Right atrium auricular region (tissue), 2 donors: ENCODE measurements at places on chromosomes 1 and 21.

DNA sequence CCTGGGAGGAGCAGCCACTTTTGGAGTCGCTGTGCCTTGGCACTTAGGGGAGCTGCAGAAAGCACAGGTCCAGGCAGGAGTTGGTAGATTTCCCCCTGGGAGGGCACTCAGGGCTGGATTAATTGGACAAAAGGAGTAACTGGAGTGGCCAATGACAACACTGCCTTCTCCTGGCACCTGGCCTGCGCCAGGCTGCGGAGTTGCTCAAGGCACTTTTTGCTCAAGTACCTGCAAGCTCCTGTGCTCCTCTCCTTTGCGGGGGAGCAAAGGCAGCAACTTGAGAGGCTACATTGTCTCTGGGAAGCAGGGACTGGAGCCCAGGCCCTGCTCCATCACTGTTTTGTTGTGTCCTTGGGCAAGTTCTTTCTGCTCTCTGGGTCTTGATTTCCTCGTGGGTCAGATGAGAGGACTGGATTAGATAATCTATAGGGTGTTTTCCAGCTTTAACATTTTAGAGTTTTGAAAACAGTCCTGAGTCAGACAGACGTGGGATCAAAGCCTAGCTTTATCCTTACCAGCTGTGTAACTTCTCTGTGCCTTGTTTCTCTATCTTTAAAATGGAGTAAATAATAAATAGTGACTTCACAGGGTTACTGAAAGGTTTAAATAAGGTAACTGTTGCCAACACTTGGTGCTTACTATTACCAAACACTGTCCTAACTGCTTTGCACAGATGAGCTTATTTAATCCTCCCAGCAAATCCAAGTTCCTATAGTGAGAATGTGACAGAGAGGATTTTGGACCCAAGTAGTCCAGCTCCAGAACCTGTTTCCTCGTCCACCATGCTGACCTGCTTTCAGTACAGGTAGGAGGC is 18.0 kb upstream of the GRHL3 start:
- H3K36me3 ChIP-seq = no peaks in the 10 kb centered on the region
- H3K4me1 ChIP-seq = no peaks in the 10 kb centered on the region
- H3K27me3 ChIP-seq = no peaks in the 10 kb centered on the region
- no peak for DNase-seq
- H3K4me3 ChIP-seq = no peak overlapping the region

- H3K36me3 ChIP-seq = no peaks in the 10 kb centered on the region
- DNase-seq = no peak
- no peaks in the 10 kb centered on the region for H3K27me3 ChIP-seq
- no peaks in the 10 kb centered on the region for H3K4me1 ChIP-seq
- no peak overlapping the region for H3K4me3 ChIP-seq
These were observed 110.5 kb upstream of the KCND3 start for GRCh38 chr1:112099979-112100378.

- H3K27me3 ChIP-seq = no peaks in the 10 kb centered on the region
- no peak overlapping the region for H3K4me3 ChIP-seq
- no peak for DNase-seq
- H3K27ac ChIP-seq = peak overlapping the region; percentile 8
- peaks cover 36% of the 10 kb centered on the region for H3K4me1 ChIP-seq
These were observed 25.5 kb downstream of the ETNK2 start for GRCh38 chr1:204126386-204126785.

DNA sequence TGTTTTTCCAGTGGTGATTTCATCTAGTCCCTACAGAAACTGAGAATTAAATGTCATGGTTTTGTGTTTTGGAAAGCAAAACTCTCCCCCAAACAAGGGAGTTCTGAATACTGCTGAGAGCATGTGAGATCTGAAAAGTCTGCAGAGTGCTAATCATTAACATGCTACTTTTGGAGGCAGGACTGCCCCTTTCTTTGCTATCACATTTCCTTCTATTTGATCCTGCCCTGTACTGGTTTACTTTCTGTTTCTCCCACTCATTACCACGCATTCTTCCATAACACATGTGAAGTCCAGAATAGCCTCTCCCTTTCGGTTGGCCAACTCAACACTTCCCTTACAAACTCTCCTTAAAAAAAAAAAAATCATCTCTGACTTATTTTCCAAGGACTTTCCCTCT is 63.6 kb downstream of the GADD45A start:
- H3K4me1 ChIP-seq = no peaks in the 10 kb centered on the region
- no peaks in the 10 kb centered on the region for H3K36me3 ChIP-seq
- H3K4me3 ChIP-seq = peak overlapping the region; percentile 7

GRCh38 chr1:197965132-197965840 is 48.1 kb downstream of the LHX9 start:
- DNase-seq = no peak

GRCh38 chr1:147542569-147542897 is 1.2 kb downstream of the BCL9 start:
- H3K27me3 ChIP-seq = no peaks in the 10 kb centered on the region
- no peak for DNase-seq
- H3K4me3 ChIP-seq = peak overlapping the region; percentile 57

DNA sequence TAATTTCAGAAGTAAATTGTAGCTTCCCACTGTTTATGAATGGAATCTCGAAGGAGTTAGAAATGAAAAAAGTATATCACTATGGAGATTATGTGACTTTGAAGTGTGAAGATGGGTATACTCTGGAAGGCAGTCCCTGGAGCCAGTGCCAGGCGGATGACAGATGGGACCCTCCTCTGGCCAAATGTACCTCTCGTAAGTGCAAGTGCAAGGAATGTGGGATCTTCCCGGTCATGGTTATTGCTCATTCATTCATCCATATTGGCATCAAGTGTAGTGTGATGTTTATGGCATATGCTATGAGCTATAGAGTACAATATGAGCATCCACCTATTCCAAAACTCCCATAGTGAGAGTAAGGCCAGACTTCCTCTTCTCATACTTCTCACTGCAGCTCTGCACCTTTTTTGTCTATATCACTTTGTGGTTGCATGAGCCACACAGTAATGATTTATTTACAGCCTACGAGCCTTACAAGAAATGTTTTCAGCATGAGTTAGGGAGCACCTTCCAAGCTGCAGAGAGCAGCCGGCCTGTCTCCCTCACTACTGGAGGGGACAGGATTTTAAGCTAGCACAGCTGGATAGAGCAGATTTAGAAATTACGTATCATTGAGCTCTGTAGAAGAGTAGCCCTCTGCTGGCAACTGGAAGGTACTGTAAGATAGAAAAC is 24.9 kb upstream of the CR1L start:
- DNase-seq = no peak
- no peaks in the 10 kb centered on the region for H3K36me3 ChIP-seq
- H3K4me1 ChIP-seq = no peaks in the 10 kb centered on the region
- no peak overlapping the region for H3K27ac ChIP-seq
- no peaks in the 10 kb centered on the region for H3K27me3 ChIP-seq
- no peak overlapping the region for H3K4me3 ChIP-seq

GRCh38 chr21:15978215-15978738 is 248.5 kb downstream of the USP25 start:
- no peaks in the 10 kb centered on the region for H3K4me1 ChIP-seq
- no peak overlapping the region for H3K27ac ChIP-seq
- no peak for DNase-seq

GRCh38 chr1:22071511-22071910 is 19.0 kb downstream of the CDC42 start:
- DNase-seq = no peak
- no peaks in the 10 kb centered on the region for H3K36me3 ChIP-seq
- H3K27ac ChIP-seq = no peak overlapping the region
- H3K4me3 ChIP-seq = no peak overlapping the region

- H3K4me3 ChIP-seq = no peak overlapping the region
- peaks cover 42% of the 10 kb centered on the region for H3K4me1 ChIP-seq
- no peak for DNase-seq
- no peaks in the 10 kb centered on the region for H3K27me3 ChIP-seq
- peaks cover 49% of the 10 kb centered on the region for H3K36me3 ChIP-seq
These were observed 153.9 kb downstream of the CASZ1 start for GRCh38 chr1:10642403-10643080.

GRCh38 chr1:76048219-76048618 is 26.3 kb upstream of the ST6GALNAC3 start:
- H3K4me1 ChIP-seq = no peaks in the 10 kb centered on the region
- DNase-seq = no peak
- no peaks in the 10 kb centered on the region for H3K27me3 ChIP-seq
- H3K36me3 ChIP-seq = no peaks in the 10 kb centered on the region

DNA sequence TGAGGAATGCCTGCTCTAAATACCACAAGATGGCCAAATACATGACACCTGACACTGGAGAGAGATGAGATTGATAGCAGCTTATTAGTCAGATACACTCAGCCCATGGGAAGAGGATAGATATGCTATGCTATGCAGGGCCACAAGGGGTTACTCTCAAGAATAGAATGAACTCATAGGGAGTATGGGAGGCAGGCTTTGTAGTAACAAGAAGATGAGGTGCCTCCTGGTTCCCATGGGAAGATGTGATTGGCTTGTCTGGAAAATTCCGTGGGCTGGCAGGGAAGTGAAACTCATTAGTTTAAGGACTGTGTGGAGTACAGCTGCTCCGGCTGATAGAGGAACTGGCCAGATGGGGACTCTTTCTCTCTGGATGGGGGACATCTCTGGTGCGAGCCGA is 16.5 kb downstream of the CCDC30 start:
- H3K4me3 ChIP-seq = no peak overlapping the region

DNA sequence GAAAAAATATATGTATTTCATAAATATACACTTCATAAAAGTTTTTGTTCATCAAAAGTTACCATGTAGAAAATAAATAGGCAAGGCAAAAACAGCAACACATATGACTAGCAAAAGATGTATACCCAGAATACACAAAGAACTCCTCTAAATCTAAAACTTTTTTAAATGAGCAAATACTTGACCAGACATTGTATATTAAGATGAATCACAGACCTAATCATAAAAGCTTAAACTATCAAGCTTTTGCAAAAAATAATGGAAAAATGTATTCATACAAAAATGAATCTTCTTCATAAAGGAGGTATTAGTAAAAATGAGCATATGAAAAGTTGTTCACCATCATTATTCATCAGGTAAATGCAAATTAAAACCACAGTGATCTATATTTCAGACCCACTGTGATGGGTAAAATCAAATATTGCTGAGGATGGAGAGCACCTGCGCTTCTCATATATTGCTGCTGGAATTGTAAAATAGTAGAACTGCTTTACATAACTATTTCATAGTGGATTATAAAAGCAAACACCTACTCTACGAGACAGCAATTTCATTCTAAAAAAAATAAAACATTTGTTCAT is 78.3 kb upstream of the RGS1 start:
- DNase-seq = no peak
- no peaks in the 10 kb centered on the region for H3K27me3 ChIP-seq
- no peak overlapping the region for H3K27ac ChIP-seq
- H3K4me3 ChIP-seq = no peak overlapping the region
- no peaks in the 10 kb centered on the region for H3K4me1 ChIP-seq

- H3K27me3 ChIP-seq = no peaks in the 10 kb centered on the region
- DNase-seq = no peak
- H3K4me3 ChIP-seq = no peak overlapping the region
- H3K36me3 ChIP-seq = no peaks in the 10 kb centered on the region
- no peaks in the 10 kb centered on the region for H3K4me1 ChIP-seq
These were observed 20.7 kb upstream of the CYP2J2 start for GRCh38 chr1:59947047-59947938.

GRCh38 chr1:164761009-164761408 is 202.0 kb downstream of the PBX1 start:
- no peaks in the 10 kb centered on the region for H3K27me3 ChIP-seq
- no peaks in the 10 kb centered on the region for H3K36me3 ChIP-seq
- peak overlapping the region; percentile 81 for H3K27ac ChIP-seq
- DNase-seq = no peak
- no peaks in the 10 kb centered on the region for H3K4me1 ChIP-seq
- no peak overlapping the region for H3K4me3 ChIP-seq

DNA sequence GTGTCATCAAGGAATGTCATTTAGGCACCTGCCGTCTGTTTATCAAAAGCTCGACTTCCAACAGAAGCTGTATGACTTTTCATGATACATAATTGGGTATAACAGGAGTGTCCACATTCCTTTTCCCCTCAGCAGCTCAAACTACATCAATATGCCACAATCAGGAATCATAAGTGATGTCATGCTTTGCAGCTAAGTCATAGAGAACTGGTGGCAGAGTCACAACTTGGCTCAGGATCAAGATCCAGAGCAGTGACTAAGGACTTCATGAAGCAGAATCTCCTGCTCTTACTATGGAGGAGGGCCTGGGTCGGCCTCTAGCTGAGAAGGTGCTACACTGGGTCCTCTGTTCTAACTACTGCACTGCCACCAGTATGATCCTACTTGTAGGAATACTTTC is 36.5 kb upstream of the AGBL4 start:
- H3K27ac ChIP-seq = no peak overlapping the region
- H3K36me3 ChIP-seq = no peaks in the 10 kb centered on the region
- no peaks in the 10 kb centered on the region for H3K27me3 ChIP-seq
- H3K4me1 ChIP-seq = no peaks in the 10 kb centered on the region
- no peak overlapping the region for H3K4me3 ChIP-seq

GRCh38 chr1:180542113-180542837 is 16.5 kb upstream of the OVAAL start:
- no peaks in the 10 kb centered on the region for H3K4me1 ChIP-seq
- H3K4me3 ChIP-seq = no peak overlapping the region
- DNase-seq = no peak
- peak overlapping the region; percentile 75 for H3K27ac ChIP-seq

GRCh38 chr1:177884479-177885021 is 85.3 kb downstream of the SEC16B start:
- H3K4me1 ChIP-seq = no peaks in the 10 kb centered on the region
- no peak overlapping the region for H3K4me3 ChIP-seq
- no peaks in the 10 kb centered on the region for H3K36me3 ChIP-seq
- H3K27me3 ChIP-seq = no peaks in the 10 kb centered on the region

DNA sequence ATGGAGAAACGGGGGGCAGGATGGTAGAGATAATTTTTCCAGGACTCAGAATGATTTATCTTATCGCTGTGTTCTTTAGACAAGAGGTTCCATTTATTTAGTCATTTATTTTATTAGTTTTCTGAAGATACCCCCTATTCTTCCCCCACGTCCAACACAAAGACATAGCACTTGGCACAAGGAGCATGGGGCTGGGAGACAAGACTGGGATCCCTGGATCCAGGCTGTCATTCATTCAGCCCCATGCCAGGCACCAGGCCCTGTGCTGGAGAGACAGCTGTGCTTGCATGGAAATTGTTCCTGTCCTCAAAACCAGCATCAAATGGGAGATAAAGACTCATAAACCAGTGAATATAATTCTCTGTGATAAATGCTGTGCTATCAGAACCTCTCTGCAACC is 27.1 kb upstream of the PLXNA2 start:
- no peak overlapping the region for H3K4me3 ChIP-seq
- H3K4me1 ChIP-seq = no peaks in the 10 kb centered on the region
- no peak for DNase-seq
- H3K36me3 ChIP-seq = no peaks in the 10 kb centered on the region
- no peaks in the 10 kb centered on the region for H3K27me3 ChIP-seq

DNA sequence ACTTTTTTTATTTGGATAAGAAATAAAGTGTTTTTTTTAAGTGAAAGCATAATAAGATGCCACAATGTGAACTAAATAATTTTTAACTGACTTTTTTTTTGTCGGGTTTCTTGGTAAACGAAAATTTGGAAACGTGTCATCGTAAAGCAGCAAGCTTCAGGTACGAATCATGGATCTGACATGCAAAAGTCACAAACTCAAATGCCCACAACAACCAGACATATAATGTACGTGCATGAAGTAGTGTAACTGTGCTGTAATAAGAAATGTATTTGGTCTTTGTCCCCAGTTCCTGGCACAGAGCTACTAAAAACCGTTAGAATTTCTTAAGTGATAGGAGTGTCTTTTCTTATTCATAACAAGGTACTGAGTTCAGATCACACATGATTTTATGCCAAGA is 44.3 kb upstream of the LRRC7 start:
- H3K4me3 ChIP-seq = no peak overlapping the region
- H3K36me3 ChIP-seq = no peaks in the 10 kb centered on the region
- DNase-seq = no peak
- H3K27ac ChIP-seq = no peak overlapping the region
